ENCODE measurements at places on chromosomes 6 and 20. TPM values are rescaled to one million over a fixed set of nuclear protein-coding genes. Genes with fewer than 3 reads are reported as not detected.

DNA sequence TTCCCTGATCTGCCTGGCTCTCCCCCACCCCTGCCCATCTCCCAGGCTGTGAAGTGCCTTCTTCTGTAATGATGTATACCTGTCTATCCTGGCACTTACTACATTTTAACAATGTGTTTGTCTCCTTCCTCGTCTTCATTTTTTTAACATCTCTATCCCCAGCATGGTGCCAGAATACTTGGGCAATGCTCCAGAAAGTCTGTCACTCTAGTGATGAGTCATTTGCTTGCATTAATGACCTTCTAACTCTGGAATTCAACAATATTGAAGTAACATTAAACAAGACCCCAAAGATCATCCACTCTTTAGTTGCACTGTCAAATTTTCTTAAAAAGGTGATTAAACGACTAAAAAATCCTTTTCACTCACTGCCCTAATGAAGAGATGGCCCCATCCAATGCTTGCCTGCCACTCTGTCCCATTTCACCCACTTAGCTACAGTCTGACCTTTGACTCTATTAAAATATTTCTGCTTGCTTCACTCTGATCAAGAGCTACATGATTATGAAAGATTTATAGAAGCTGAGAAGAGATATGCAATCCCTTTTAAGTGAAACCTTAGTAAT, 7.7 kb upstream of the KLHL31 start:
- no peak for DNase-seq

GRCh38 chr20:25544734-25545133, 40.6 kb downstream of the NINL start:
- no peak for DNase-seq

DNA sequence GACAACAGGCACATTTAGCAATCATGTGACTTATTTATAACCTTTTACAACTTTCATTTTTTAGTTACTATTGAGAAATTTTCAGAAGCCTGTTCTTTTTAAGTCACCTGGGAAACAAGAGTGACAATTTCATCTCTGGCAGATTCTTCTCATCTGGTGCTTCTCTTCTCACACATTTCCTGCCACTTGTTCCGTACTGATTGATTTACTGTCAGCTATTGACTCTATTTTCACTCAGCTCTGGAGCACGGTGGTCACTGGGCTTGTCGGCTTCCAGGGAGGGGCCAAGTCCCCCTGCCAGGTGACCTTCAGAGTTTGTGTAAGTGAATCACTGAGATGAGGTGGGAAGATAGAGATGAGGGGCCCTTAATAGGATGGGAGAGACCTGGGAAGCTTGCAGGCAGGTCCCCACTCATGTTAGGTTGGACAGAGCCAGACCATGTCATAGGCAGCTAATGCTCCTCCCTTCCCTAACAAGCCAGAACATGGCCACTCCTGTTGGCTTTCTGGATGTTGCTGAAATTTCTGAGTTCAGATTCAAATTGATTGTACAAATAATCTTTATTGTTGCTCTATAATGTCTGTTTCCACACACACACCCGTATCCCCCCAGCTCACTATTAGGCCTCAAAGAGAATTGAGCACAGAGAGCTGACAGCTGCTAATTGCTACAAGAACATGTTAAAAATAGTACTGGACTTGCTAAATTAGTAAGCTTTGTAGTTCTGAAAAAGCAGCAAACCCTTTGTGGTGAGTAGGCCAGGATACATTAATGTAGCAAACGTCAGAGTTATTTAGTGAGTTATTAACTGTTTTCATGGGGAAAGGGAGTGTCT, 13.3 kb downstream of the DUSP22 start:
- DNase-seq: no peak

- no peak for DNase-seq
Measured at GRCh38 chr6:137002505-137002904, 42.3 kb downstream of the IL20RA start.

- no peak for DNase-seq
Measured at GRCh38 chr6:150549674-150550101, 50.0 kb upstream of the PLEKHG1 start.

GRCh38 chr20:37602634-37603033, 75.0 kb upstream of the BLCAP start:
- DNase-seq: no peak

DNA sequence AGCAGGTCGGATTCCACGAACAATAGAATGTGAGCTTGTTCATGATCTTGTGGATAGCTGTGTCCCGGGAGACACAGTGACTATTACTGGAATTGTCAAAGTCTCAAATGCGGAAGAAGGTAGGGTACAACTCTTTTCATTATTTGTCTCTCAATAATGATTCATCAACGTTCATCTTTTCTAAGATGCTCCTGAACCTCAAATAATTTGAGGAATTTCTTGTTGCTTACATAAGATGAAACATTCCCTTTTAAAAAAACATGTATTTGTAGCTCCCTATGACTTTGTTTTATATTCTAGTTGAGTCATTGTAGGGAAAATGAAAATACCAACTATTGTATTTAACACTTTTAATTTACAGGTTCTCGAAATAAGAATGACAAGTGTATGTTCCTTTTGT, 17.0 kb downstream of the MCM8 start:
- DNase-seq: no peak

DNA sequence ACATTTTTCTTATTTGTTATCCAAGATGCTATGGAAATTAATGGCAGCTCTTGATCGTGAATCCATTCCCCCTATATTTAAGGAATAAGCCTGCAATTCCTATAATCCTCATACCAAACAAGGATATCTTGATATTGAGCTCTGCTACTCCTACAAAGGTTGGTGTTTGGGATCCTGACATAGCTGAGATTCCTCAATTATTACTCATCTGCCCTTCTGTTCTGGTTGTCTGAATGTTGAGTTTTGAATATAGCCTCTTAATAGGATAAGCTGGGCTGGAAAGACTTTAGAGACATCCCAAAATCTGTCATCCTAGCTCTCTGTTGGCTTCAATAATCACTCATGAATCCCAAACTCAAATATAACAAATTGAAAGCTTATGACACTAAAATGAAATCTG, 49.9 kb downstream of the CLIC5 start:
- DNase-seq: no peak

GRCh38 chr20:41123631-41124030, 13.7 kb upstream of the PLCG1 start:
- DNase-seq: no peak

The KCNK15 gene
- 0.32 TPM for total RNA-seq

DNA sequence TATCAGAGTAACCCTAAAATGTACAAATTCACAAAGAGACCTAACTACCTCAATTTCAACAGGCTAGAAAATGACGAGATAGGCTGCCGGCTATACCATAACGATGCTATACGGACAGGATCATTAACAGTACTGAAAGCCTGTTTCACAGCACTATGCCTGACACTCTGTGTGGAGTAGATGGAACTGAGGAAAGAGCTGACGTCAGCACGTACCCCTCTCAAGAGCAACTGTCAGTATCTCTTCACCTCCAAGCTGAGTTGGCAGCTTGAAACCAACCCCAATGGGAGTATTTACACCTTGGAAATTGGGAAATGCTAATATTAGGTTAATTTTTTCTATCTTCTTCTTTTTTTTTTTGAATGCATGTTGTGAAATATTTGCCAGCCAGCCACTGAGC, 53.6 kb downstream of the HUS1B start:
- DNase-seq: no peak

GRCh38 chr20:5402903-5403531, 86.3 kb upstream of the PROKR2 start:
- DNase-seq: no peak

- DNase-seq: no peak
Measured at GRCh38 chr6:52381249-52381648, 19.3 kb downstream of the PAQR8 start.

The DYNLT1 gene
- total RNA-seq: 121 TPM

DNA sequence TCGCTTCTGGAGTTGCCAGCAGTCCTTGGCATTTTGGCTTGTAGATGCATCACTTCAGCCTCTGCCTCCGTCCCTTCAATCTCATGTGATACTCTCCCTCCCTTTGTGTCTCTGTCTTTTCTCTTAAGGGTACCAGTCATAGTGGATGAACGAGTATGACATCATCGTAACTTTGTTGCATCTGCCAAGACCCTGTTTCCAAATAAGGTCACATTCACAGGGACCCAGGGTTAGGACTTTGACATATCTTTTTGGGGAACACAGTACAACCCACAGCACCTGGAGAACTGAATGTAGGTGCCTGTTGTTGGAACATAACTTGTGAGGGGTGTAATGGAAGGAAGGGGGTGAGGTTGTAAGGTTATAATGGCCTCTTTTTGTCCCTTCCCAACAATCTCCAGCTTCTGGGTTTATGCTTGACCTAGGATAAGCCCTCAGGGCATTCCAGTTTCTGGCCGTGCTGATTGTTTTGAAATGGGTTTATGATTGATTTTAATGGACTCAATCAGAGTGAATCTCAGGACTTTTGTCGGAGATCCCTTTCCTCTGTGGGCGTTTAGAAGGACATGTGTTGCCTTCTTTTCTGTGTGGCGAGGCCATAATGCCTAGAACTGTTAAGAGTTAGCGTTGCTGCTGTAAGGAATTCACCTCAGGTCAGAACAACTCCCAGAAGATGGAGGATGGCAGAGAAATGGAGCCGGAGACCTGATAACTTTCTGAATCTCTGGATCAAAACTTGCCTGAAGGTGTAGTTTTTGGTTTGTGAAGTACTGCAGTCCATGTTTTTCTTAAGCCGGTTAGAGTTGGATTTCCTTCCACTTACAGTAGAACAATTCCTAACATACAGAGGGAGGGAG, 9.2 kb downstream of the ATRN start:
- DNase-seq: no peak

The CALHM5 gene
- total RNA-seq: 2.8 TPM

GRCh38 chr6:3355011-3355357, 96.2 kb downstream of the PSMG4 start:
- DNase-seq: no peak

DNA sequence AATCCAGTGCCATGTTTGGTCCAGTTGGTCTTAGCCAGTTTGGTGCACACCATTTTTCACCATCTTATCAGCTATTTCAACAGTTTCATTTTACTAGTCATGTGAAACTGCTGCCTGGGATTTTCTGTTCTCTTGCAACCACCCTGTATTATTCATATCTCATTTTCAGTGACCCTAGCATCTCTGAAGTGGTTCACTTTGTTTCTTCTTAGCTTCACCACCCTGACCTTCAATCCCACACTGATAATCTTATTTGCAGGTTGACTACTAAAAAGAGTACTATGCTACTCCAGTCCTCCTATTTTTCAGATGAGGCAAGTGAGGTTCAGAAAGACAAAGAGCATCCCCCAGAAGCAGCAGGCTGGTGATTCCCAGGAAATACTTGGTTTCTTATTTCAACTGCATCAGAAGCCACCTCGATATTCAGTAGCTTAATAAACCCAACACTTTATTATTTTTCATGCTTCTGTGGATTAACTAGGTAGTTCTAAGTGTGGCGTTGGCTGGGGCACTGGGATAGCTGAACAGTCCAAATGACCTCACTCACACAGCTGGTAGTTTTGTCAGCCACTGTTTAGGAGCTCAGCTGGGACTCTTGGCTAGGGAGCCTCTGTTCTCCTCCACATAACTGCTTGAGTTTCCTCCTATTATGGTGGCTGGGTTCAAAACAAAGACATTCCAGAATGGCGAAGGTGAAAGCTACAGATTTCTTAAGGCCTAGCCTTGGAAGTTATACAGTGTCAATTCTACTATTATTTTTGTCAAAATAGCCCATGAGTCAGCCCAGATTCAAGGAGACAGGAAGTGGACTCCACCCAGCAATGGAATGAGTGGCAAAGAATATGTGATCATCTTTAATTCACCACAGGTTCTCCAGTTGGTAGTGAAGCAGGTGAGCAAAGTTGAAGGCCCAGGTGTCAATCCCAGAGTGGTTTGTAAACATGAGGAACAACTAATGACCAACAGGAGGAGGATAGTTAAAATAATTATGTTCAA, 40.6 kb downstream of the BPIFB4 start:
- no peak for DNase-seq

The SLPI gene
- total RNA-seq: not detected

DNA sequence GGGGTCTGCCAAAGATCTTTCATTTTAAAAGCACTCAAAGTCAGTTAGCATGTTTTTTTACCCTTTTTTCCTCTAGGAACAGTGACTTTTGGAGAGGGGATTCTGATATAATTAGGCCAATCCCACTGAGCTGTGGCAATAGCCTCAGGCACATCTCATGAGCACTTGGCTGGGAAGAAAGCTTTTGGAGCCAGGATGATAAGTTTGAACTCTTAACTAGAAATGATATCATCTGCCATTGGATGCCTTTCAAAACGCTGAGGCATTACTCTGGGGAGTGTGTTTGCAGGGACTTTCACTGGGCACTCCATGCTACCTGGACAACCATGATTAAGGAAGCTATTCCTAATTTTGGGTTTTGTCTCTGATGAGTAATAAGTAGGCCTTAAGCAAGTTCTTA, 3.7 kb downstream of the SCGN start:
- DNase-seq: no peak

The HUS1B gene
- 0.33 TPM for total RNA-seq

GRCh38 chr6:45619211-45619760, 241.6 kb upstream of the SUPT3H start:
- DNase-seq: no peak

- no peak for DNase-seq
Measured at GRCh38 chr20:59223182-59223601, 59.6 kb downstream of the ZNF831 start.

DNA sequence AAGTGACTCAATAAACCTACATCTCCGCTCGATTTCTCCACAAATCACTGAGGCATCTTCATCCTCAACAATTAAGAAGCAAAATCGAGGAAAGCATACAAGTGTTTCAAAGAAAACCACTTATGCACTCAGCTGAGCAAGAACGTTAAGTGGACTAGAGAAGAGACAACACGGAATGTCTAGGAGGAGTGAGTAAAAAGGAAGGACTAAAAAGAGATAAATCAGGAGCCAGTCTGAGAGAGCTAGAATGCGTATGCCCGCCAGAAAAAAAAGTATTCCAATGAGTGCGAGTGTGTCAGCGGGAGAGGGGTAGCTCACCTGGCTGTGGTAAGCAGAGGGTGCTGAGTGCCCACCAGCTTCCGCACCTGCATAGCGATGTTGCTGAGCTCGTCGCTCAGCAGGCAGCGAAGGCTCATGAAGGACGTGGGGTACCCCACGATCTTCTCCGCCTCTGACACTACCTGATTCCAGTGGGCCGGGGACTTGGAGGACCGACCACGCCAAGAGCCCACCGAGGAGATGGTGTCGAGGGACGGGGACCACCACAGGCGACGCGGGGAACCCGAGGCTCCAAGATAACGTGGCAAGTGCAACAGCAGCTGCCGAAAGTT, 587 bp downstream of the PDSS2 start:
- no peak for DNase-seq

DNA sequence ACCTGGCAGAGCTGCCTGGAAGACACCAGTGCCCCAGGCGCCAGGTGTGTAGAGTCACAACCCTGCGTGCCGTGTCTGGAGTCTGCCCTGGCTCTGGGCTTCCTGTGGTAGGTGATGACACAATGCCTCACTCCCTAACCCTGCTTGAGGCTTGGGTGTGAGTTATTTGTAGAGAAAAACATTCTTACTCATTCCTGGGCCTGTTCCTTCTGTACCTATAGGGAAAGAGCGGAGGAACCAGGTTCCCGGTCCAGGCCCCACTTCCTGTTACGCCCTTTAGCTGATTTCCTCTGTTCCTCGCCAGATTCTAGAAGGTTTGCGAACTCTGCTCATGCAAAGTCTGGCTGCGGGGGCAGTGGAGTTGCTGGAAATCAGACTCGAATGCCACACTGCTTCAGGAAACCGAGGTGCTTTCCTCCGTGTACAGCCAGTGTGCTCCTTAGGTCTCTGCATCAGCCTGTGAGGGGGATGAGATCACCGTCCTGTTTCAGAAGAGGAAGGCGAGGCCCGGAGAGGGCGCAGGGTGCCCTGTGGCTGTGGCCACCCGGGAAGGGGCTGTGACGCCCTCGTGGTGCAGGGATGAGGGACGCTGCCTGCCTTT, 67.1 kb upstream of the DUSP22 start:
- DNase-seq: no peak
